ENCODE measurements at places on chromosomes 16 and 17. TPM values are rescaled to one million over a fixed set of nuclear protein-coding genes. Genes with fewer than 3 reads are reported as not detected.

- no peak for DNase-seq
Measured at GRCh38 chr17:60391471-60392041, 377 bp downstream of the USP32 start.

- DNase-seq: no peak
Measured at GRCh38 chr17:45265821-45266220, 3.9 kb upstream of the SPATA32 start.

GRCh38 chr16:77877712-77878347 lies 89.5 kb downstream of the VAT1L start:
- no peak for DNase-seq

The TCAP gene
- 0.89 TPM for total RNA-seq

Data from activated naive CD8-positive, alpha-beta T cell treated with anti-CD3 and anti-CD28 coated beads for 36 hours (primary cell).